ENCODE measurements at places on chromosomes 5 and 9. TPM values are rescaled to one million over a fixed set of nuclear protein-coding genes. Genes with fewer than 3 reads are reported as not detected.
A peak's percentile ranks its signal among the peaks of the same experiment; 100 is the strongest.

- peaks cover 5% of the 10 kb centered on the region for H3K27me3 ChIP-seq
- no peaks in the 10 kb centered on the region for H3K4me1 ChIP-seq
- H3K27ac ChIP-seq: no peak overlapping the region
- H3K4me3 ChIP-seq: no peak overlapping the region
These were observed 2.3 kb upstream of the SYK start for GRCh38 chr9:90799271-90799852.

DNA sequence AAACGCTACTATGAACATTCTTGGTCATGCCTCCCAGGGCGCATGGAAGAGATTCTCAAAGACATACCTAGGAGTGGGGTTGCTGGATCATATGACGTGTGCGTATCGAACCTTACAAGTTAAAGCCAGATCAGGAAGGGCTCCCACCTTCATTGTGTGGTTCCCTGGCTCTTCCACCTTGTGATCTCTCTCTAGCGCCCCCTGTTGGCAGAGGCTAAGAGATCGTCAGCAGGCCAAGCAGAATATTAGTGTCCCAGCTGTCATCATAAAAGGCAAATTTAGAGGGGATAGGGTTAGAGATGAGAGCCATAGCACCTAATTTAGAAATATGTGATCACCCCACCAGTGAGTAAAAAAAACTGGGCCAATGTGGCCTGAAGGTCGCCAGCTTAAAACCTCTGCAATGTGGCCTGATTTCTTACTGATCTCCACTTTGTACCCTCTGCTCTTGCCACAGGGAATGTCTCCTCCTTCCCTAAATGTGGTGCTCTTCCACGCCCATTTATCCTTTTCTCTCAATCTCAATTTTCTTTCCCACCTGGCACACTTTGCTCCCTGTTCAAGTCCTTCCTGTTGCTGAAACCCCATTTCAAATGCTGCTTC lies 91.7 kb upstream of the SHB start:
- H3K27ac ChIP-seq: no peak overlapping the region
- H3K4me1 ChIP-seq: no peaks in the 10 kb centered on the region
- H3K4me3 ChIP-seq: no peak overlapping the region
- no peaks in the 10 kb centered on the region for H3K27me3 ChIP-seq
- peak; percentile 31 for DNase-seq
- no peaks in the 10 kb centered on the region for H3K36me3 ChIP-seq

DNA sequence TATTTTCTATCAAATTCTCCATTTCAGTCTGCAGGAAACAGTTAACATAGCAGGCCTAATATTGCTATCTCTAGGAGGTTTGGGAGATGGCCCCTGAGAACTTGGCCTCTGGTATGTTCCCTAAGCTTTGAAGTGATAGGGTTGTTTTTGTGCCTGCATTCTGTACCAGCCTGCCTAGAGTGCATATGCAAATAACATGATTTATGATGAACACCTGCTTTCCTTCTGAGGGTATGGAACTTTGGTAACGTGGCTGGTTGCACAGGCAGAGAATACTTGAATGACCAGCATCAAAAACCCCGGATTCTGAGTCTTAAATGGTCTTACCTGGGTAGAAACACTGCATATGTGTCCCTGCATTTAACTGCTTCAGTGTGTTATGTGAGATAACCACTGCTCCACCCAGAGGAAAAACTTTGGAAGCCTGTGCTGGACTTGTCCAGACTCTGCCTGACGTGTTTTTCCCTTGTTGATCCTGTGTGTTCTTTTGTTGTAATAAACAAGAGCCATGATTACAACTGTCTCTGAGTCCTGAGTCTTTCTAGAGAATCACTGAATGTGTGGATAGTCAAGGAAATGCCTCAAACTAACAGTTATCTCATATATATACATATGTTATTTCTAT lies 111.3 kb upstream of the ABCA1 start:
- no peak overlapping the region for H3K4me3 ChIP-seq
- no peaks in the 10 kb centered on the region for H3K36me3 ChIP-seq
- H3K27me3 ChIP-seq: no peaks in the 10 kb centered on the region
- no peaks in the 10 kb centered on the region for H3K4me1 ChIP-seq

- no peak overlapping the region for H3K4me3 ChIP-seq
- no peaks in the 10 kb centered on the region for H3K36me3 ChIP-seq
- H3K27ac ChIP-seq: no peak overlapping the region
- H3K27me3 ChIP-seq: no peaks in the 10 kb centered on the region
- DNase-seq: no peak
- no peaks in the 10 kb centered on the region for H3K4me1 ChIP-seq
These were observed 410.6 kb downstream of the PSAT1 start for GRCh38 chr9:78707481-78707991.

GRCh38 chr5:61286446-61287132 lies 45.5 kb upstream of the ZSWIM6 start:
- no peak overlapping the region for H3K4me3 ChIP-seq
- no peaks in the 10 kb centered on the region for H3K27me3 ChIP-seq
- no peaks in the 10 kb centered on the region for H3K36me3 ChIP-seq

GRCh38 chr5:161169776-161170175 lies 317.8 kb upstream of the ATP10B start:
- no peak overlapping the region for H3K4me3 ChIP-seq
- no peaks in the 10 kb centered on the region for H3K36me3 ChIP-seq
- no peaks in the 10 kb centered on the region for H3K27me3 ChIP-seq
- no peaks in the 10 kb centered on the region for H3K4me1 ChIP-seq

GRCh38 chr9:4929917-4930316 lies 55.2 kb upstream of the JAK2 start:
- H3K4me3 ChIP-seq: no peak overlapping the region
- H3K4me1 ChIP-seq: no peaks in the 10 kb centered on the region
- DNase-seq: no peak
- H3K27ac ChIP-seq: no peak overlapping the region

DNA sequence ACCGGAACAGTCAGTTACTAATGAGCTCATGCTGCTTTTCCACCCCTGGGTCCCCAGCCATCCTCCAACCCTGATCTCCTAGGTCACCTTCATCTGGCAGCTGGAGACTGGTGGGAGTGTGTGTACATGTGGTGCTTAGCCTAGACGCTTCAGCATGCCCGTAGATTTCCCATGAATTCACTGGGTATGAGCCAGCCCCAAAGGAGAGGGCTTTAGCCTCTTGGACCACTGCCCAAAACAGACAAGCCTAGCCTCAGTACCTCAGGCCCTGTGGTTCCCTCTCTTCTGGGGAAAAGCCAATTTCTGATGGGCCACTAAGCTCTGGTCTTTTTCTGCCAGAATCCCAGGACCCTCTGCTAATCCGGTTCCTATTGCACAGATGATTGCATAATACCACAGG lies 48.0 kb upstream of the ASTN2 start:
- H3K27me3 ChIP-seq: no peaks in the 10 kb centered on the region
- H3K36me3 ChIP-seq: no peaks in the 10 kb centered on the region
- no peak overlapping the region for H3K4me3 ChIP-seq
- H3K27ac ChIP-seq: no peak overlapping the region
- no peaks in the 10 kb centered on the region for H3K4me1 ChIP-seq

GRCh38 chr9:35774907-35775635 lies 16.3 kb upstream of the NPR2 start:
- no peaks in the 10 kb centered on the region for H3K27me3 ChIP-seq
- no peak overlapping the region for H3K4me3 ChIP-seq
- no peak overlapping the region for H3K27ac ChIP-seq
- peaks cover 3% of the 10 kb centered on the region for H3K4me1 ChIP-seq

- H3K27ac ChIP-seq: no peak overlapping the region
- H3K4me3 ChIP-seq: no peak overlapping the region
- no peaks in the 10 kb centered on the region for H3K4me1 ChIP-seq
- no peaks in the 10 kb centered on the region for H3K36me3 ChIP-seq
- no peaks in the 10 kb centered on the region for H3K27me3 ChIP-seq
- DNase-seq: no peak
These were observed 40.1 kb upstream of the FCN2 start for GRCh38 chr9:134840511-134840910.

GRCh38 chr9:133584559-133585476 lies 24.4 kb downstream of the FAM163B start:
- no peak overlapping the region for H3K27ac ChIP-seq
- no peak overlapping the region for H3K4me3 ChIP-seq
- no peaks in the 10 kb centered on the region for H3K4me1 ChIP-seq
- no peaks in the 10 kb centered on the region for H3K36me3 ChIP-seq

- H3K4me1 ChIP-seq: peaks cover 25% of the 10 kb centered on the region
- DNase-seq: no peak
- peaks cover 46% of the 10 kb centered on the region for H3K36me3 ChIP-seq
- no peaks in the 10 kb centered on the region for H3K27me3 ChIP-seq
- H3K27ac ChIP-seq: no peak overlapping the region
These were observed 49.6 kb downstream of the NIPAL4 start for GRCh38 chr5:157509587-157509986.

- H3K27me3 ChIP-seq: no peaks in the 10 kb centered on the region
- no peak overlapping the region for H3K27ac ChIP-seq
- no peak for DNase-seq
These were observed 35.5 kb downstream of the BICD2 start for GRCh38 chr9:92728831-92729734.

DNA sequence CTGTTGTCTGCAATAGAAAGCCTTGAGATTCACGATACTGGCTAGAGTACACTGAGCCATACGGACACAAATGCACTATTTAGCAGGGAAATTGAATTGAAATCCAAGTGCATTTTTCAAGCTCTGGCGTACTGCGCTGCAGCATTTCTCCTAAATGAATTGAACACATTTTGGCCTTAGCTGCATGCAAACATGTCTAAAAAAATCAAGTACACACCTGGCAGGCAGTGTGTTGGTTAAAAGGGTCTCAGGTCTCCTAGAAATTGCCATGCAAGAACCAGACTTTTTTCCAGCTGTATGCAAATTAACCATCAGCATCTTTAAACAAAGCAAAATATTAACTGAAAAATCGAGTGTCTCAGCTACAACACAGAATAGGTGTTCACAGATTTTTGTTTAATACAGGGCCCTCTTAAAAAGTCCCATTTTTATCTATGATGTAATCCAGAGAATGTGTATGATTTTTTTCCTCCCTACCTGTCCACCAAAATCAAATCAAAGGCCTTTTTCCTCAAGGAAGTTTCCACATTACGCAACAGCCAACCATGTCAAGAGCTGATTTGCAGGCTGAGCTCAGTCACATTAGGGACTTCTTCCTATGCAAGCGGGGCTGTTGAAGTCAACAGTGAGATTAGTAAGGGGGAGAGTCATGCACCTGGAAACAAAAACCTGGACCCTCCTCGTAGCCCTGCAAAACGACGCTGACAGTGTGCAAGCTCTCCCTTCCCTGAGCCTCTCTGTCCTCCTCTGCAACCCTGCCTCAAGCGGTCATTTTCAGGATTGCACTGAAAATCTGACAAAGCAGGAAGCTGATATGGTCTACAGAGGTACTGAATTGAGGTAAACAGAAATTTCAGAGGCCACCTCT lies 14.1 kb upstream of the SFXN1 start:
- DNase-seq: peak; percentile 57
- no peak overlapping the region for H3K4me3 ChIP-seq
- no peak overlapping the region for H3K27ac ChIP-seq
- H3K27me3 ChIP-seq: no peaks in the 10 kb centered on the region
- H3K4me1 ChIP-seq: peaks cover 4% of the 10 kb centered on the region
- no peaks in the 10 kb centered on the region for H3K36me3 ChIP-seq

DNA sequence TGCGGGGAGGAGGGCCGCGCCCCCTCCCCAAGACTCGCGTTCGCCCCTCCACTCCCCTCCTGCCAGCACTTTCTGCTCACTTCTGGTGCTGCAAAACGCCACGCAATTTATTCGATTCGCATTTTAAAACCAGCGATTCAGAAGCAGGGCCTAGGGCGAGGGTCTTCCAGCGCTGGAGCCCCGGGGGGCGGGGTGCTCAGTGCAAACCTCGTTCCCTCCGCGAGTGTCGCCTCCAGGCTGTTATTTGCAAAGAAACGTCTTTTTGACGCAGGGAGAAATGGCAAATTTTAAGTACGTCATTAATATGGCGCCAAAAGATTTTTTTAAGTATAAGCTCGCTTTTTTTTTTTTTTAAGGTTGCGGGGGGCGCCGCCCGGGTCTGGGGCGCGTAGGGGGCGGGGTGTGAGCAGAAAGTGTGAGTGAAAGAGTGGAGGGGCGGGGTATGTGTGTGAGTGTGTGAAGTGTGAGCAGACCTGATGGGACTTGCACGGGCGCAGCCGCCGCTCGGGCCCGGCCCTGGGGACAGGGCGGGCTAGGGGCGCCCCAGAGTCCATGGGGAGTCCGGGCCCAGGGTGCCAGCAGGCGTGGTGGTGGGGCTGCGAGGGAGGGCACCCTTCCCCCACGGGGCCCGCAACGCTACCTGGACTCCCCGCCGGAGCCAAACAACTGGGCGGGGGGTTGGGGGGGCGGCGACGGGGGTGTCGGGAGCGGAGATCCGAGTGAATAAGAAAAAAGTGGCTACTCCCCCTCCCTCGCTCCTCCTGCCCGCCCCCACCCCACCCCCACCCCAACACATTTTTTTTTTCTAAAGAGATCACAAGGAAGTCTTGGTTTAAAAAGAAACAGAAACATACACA lies at the start of gene JADE2:
Gene JADE2 (plus strand): TSS at position 845 of the 857 bp plus-strand sequence. CDS start 10,188 bp downstream, outside the sequence.
- peak; percentile 90 for DNase-seq
- H3K36me3 ChIP-seq: no peaks in the 10 kb centered on the region
- H3K4me1 ChIP-seq: peaks cover 37% of the 10 kb centered on the region
- no peaks in the 10 kb centered on the region for H3K27me3 ChIP-seq

DNA sequence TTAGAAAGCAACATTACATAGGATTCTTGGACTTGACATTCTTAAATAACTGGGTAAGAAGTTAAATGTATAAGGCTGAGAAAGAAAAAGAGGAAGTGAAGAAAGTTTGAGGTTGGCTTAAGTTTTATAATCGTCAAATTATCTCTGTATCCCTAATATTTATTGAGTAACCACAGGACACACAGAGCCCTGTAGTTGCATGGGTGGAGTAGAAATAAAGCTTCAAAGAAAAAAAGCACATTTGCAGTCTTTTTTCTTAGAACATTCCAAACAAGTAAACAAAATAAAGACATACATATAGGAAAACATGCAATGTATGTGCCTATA lies 137.0 kb downstream of the CCDC192 start:
- no peaks in the 10 kb centered on the region for H3K4me1 ChIP-seq
- H3K36me3 ChIP-seq: no peaks in the 10 kb centered on the region
- H3K27ac ChIP-seq: no peak overlapping the region
- DNase-seq: no peak

DNA sequence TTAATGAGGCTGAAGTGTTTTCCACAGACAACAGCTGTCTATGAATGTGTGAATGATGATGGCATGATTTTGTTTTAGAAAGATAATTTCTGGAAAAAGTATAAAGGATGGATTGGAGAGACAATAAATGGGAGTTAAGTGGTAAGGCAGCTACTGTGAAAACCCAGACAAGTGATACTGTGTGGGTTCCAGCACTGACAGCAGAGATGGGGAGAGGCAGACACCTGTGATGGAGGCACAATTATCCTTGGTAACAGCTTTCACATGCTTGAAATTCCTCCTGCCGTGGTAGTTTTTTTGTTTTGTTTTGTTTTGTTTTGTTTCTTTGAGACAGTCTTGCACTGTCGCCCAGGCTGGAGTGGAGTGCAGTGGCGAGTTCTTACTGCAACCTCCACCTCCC lies 189.3 kb downstream of the DEPDC1B start:
- no peak overlapping the region for H3K4me3 ChIP-seq
- no peaks in the 10 kb centered on the region for H3K4me1 ChIP-seq
- H3K36me3 ChIP-seq: no peaks in the 10 kb centered on the region
- H3K27ac ChIP-seq: no peak overlapping the region
- no peak for DNase-seq

GRCh38 chr5:137216976-137217598 lies 282.0 kb downstream of the SPOCK1 start:
- DNase-seq: no peak
- no peak overlapping the region for H3K27ac ChIP-seq
- H3K36me3 ChIP-seq: no peaks in the 10 kb centered on the region
- H3K27me3 ChIP-seq: no peaks in the 10 kb centered on the region
- no peaks in the 10 kb centered on the region for H3K4me1 ChIP-seq
- H3K4me3 ChIP-seq: no peak overlapping the region

The PCA3 gene
- not detected for total RNA-seq

The OR13D1 gene
- not detected for total RNA-seq

The DND1 gene
- total RNA-seq: 5.0 TPM

The SPINK9 gene
- not detected for total RNA-seq

The PRLR gene
- total RNA-seq: not detected

The ENTPD8 gene
- not detected for total RNA-seq

The TRMO gene
- total RNA-seq: 59.5 TPM

The FASTKD3 gene
- 11.3 TPM for total RNA-seq
